ENCODE measurements at places on chromosomes 4 and X. TPM values are rescaled to one million over a fixed set of nuclear protein-coding genes. Genes with fewer than 3 reads are reported as not detected.

- no peak for DNase-seq
Measured at GRCh38 chr4:168632301-168632725, 135.5 kb downstream of the PALLD start.

The MAGEB10 gene
- total RNA-seq, result not detected

DNA sequence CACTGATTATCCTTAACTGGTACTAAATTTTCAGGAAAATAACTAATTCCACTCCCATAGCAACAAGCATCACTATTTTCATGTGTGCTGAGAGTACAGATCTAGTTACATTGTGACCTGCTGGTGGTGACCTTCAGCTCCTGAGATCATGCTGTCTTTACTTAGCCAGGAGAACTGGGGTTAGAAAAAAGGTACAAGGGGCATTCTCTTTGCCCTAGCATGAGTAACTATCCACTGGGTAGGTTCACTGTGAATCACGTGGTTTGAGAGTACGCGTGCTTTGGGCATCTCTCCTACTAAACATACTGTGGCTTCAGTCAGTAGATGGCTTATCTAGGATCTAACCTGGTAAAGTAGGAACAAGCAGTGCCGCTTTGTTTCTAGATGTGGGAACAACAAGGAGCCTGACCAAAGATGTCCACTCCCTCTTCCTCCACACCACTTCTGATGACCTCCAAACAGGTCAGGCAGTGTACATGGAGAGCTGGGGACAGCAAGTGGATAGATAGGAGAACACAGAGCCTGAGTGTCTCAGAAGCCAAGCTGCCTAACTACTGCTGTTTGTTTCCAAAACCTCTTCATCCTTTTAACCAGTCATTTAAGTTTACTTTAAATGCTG lies 90.2 kb downstream of the CBR4 start:
- DNase-seq, result no peak

DNA sequence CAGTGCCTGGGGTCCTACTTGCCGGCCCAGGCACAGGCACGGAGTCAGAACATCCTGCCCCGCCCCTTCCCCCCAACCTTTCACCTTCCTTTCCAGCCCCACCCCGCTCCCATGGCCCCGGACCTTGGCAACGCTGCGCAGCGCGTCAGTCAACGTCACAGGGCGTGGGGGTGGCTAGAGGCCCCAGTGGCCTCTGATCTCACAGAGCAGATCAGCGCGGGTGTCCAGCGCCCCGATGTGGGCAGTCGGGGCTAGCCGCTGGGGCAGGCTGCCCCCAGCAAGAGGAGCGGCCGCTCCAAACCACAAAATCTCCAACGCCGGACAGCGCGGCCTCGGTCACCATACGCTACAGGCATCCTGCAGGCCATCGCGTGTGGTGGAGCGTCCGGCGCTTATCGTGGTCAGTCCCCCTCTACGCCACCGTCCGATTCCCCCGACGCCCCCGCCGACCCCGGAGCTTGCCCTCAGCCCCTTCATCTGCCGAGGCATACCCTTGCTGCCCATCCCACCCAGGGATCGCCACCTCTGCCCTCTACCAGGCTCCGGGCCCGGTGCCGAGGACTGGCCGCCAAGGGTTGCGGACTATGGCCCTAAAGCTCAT lies 69.6 kb upstream of the APOOL start:
- DNase-seq, result no peak
